ENCODE measurements at places on chromosomes 2 and 18. TPM values are rescaled to one million over a fixed set of nuclear protein-coding genes. Genes with fewer than 3 reads are reported as not detected.

The TTC39C gene
- polyA plus RNA-seq: 29.7 TPM

The LRRTM1 gene
- 0.86 TPM for polyA plus RNA-seq

The ACKR3 gene
- polyA plus RNA-seq: 0.74 TPM

The TMEM200C gene
- polyA plus RNA-seq: 8.2 TPM

The CPLX4 gene
- not detected for polyA plus RNA-seq

The ZBTB7C gene
- polyA plus RNA-seq: 6.5 TPM

The HOXD12 gene
- polyA plus RNA-seq: not detected

The AGAP1 gene
- polyA plus RNA-seq: 17.4 TPM

The UNC50 gene
- polyA plus RNA-seq: 123 TPM

The CIB4 gene
- polyA plus RNA-seq: not detected

The SOS1 gene
- 19.0 TPM for polyA plus RNA-seq

The EGR4 gene
- not detected for polyA plus RNA-seq

The ADCY3 gene
- 33.2 TPM for polyA plus RNA-seq

The CCL20 gene
- polyA plus RNA-seq: not detected

The STAT4 gene
- polyA plus RNA-seq: 5.1 TPM

The SIX2 gene
- polyA plus RNA-seq: not detected

The NCKAP5 gene
- 2.1 TPM for polyA plus RNA-seq

The INO80D gene
- 7.8 TPM for polyA plus RNA-seq

The SIX3 gene
- 8.7 TPM for polyA plus RNA-seq

The UGT1A5 gene
- not detected for polyA plus RNA-seq

The IL36G gene
- not detected for polyA plus RNA-seq

The FBXO15 gene
- polyA plus RNA-seq: 6.1 TPM

The DYNC1I2 gene
- polyA plus RNA-seq: 561 TPM

The GPBAR1 gene
- polyA plus RNA-seq: not detected

The LYG2 gene
- polyA plus RNA-seq: not detected

The STAM2 gene
- polyA plus RNA-seq: 42.5 TPM

The COL5A2 gene
- 6.6 TPM for polyA plus RNA-seq

The MDH1B gene
- 17.8 TPM for polyA plus RNA-seq

The TMX3 gene
- polyA plus RNA-seq: 118 TPM

The TIMM21 gene
- 59.2 TPM for polyA plus RNA-seq

The SERPINB13 gene
- not detected for polyA plus RNA-seq

The CFC1 gene
- 29.9 TPM for polyA plus RNA-seq

The ALK gene
- polyA plus RNA-seq: 10.1 TPM

The DUSP2 gene
- polyA plus RNA-seq: 2.1 TPM

The ARHGEF33 gene
- polyA plus RNA-seq: 2.5 TPM

The MAP3K19 gene
- not detected for polyA plus RNA-seq

The CAPN10 gene
- polyA plus RNA-seq: 120 TPM

The ALKAL2 gene
- not detected for polyA plus RNA-seq

The REG3G gene
- not detected for polyA plus RNA-seq

The POLE4 gene
- 35.9 TPM for polyA plus RNA-seq

The CYP27A1 gene
- not detected for polyA plus RNA-seq

The GAL3ST2 gene
- polyA plus RNA-seq: not detected

The ANKRD36B gene
- polyA plus RNA-seq: 63.5 TPM

The HOXD9 gene
- polyA plus RNA-seq: not detected

The DYTN gene
- not detected for polyA plus RNA-seq

The DYSF gene
- polyA plus RNA-seq: not detected

The PLB1 gene
- polyA plus RNA-seq: 3.4 TPM

The SERPINB4 gene
- not detected for polyA plus RNA-seq

The CCDC68 gene
- 0.30 TPM for polyA plus RNA-seq

The PLCD4 gene
- polyA plus RNA-seq: 9.3 TPM

The TRIM54 gene
- 0.28 TPM for polyA plus RNA-seq

The ITGA4 gene
- 0.40 TPM for polyA plus RNA-seq

The FAM110C gene
- 0.10 TPM for polyA plus RNA-seq

The SERPINB3 gene
- not detected for polyA plus RNA-seq

The GULP1 gene
- polyA plus RNA-seq: 4.9 TPM

The SGO2 gene
- 1.4 TPM for polyA plus RNA-seq

The ANKRD62 gene
- not detected for polyA plus RNA-seq

The LAMA1 gene
- 8.0 TPM for polyA plus RNA-seq

The SLC8A1 gene
- 18.7 TPM for polyA plus RNA-seq
